Activated T-helper 1 cell treated with Interleukin-2 at 50 U/mL for 16 hours (primary cell): ENCODE measurements at places on chromosomes 3 and 15.

- DNase-seq: no peak
Measured at GRCh38 chr15:85397926-85398325, 17.5 kb downstream of the AKAP13 start.

DNA sequence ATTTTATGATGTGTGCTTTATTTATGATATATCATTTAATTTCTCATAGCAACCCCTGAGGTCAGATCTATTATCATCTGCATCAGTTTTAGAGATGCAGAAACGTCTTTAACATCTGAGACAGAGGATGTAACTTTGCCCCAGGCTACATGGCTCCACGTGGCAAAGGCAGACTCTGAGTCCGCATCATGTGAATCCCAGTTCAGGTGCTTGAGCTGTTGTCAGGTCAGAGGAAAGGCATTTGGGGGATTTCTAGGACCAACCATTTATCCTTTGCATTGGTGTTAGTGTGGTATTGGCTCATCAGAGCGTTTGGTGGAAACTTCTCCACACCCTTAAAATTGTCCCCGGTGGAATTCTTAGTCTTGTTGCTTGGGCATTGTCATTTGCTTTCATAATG, 10.8 kb downstream of the CACNA2D3 start:
- no peak for DNase-seq

GRCh38 chr3:197874653-197875052, 75.3 kb upstream of the RPL35A start:
- DNase-seq: no peak

- DNase-seq: no peak
Measured at GRCh38 chr15:69570454-69570853, 117.8 kb downstream of the RPLP1 start.

DNA sequence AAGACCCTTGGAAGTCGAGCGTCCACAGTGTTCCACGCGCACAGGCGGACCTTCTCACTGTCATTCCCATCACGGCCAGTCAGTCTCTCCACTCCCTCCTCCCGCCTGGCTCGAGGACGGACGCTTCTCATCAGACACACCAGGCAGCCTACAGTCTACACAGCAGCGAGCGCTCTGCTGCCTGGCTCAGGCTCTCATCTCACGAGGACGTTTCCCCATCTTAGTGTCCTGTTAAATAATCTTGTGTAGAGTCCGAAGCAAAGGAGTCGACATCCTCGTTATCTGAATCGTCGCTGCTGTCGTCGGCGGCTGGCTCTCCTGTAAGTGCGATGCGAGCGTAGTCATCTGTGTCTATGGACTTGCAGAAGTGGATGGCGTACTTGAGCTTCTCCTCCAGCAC, 12.4 kb upstream of the OCA2 start:
- DNase-seq: no peak

GRCh38 chr15:59946084-59946483, 58.0 kb upstream of the FOXB1 start:
- no peak for DNase-seq

DNA sequence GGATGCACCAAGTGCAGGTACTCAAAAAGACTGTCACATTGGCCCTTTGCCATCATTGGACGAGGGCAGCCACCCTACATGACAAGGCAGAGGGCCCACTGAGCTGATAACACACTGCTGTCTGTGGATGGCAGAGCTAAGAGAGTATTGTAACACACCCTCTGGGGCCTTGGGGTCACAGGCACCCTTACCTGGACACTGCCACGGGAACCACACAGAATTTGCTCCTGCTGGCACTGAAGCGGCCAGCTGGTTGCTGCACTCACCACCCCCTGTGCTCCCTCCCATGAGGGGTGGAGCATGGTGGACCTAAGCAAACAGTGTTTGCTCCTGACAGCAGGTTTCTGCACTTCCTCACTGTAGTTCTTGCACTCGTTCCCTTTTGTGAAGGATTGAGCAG, 208.2 kb upstream of the SGO1 start:
- no peak for DNase-seq

GRCh38 chr15:90750186-90750585, 33.0 kb downstream of the BLM start:
- DNase-seq: no peak

- DNase-seq: no peak
Measured at GRCh38 chr3:174295306-174296092, 563.6 kb upstream of the NAALADL2 start.

DNA sequence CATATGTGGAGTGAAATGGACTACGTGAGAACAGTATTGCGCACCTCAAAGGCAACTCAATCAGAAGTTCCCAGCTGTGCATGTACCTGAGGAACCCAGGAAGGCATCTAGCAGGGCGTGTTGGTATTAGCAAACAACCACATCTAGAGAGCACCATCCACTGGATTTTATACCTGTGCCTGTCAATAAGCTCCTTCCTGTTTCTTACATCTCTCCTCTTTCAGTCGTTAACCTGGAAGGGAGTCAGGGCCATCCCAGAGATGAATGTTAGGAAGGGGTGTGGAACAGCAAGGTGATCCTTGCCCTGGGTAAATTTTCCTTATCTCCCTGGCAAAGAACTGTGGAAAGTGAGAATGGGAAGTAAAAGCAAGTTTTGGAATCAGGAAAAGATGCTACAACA, 29.6 kb upstream of the CHMP2B start:
- no peak for DNase-seq

DNA sequence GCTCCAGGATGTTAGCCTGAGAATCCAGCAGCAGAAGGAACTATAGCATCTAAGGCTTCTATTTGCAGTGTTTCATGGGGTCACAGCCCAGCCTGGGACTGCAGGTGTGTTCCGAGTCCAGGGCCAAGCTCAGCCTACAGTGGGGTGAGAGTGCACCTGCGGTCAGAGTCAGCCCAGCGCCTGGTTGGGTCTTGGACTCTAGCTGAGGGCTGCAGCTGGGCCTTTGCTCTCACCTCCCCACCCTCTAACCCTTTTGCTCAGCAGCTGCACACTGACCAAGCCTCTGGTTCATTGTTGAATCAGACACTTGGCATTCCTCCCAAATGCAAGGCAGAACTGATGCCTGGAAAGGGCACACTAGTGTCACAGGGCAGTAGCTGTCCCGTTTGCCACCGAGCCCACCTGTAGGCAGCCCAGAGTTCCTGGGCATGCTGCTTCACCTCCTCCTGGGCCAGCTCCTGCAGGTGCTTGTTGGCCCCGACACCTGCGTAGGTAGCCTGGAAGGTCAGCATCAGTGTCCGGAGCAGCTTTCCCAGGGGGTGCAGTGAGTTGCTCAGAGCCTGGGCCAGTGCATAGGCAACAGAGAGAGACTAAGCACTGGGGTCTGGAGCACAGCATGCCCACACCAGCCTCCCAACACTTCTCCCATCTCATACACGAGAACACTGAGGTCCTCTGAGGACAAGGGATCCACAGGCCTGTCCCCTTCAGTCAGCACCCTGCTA, 17.5 kb downstream of the ALS2CL start:
- no peak for DNase-seq

DNA sequence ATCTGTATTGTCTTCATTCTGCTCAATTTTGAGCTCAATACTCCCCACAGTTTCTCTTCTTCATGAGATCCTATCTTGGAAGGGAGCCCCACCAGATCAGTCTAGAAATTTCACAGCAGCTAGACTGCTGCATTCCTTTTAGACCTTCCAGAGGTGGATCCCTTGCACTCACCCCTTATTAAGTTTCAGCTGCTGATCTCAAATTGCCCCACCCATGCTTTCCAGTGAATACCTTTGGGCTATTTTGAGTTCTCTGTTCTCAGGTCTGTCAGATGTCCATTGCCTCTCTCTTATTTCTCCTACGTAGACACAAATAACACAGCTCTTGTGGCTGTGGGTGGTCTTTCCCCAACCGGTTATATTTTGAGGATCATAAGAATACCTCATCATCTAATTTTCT, 60.8 kb downstream of the GPR156 start:
- no peak for DNase-seq

GRCh38 chr3:52596658-52597265, 60.4 kb downstream of the UQCC5 start:
- DNase-seq: no peak

DNA sequence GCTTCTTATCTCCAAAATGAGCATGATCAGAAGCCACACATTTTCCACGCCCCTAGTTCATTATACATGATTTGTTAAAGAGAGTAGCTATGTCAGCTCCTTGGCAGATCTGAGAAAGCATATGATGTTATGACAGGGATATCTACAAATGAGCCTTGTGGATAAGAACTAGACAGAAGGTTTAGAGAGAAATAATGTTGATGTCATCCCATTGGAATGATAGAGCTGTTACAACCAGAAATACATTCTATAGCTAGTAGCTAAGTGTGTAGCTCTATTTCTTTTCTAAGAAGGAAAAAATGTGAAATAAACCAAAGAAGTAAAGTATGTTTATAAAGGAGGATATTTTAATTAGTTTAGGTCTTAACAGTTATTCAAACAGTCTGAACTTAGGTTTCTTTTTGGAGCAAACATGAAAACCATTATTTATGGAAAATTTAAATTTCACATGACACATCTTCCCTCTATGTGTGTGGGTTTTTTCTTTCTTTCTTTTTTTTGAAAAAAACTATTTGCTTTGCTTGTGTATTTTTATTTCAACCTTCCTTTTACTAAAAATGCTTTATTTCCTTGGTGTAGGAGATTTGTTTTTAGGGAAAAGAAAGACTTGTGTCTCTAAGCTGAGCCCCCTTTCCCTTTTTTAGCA, 167.7 kb downstream of the GHSR start:
- no peak for DNase-seq

DNA sequence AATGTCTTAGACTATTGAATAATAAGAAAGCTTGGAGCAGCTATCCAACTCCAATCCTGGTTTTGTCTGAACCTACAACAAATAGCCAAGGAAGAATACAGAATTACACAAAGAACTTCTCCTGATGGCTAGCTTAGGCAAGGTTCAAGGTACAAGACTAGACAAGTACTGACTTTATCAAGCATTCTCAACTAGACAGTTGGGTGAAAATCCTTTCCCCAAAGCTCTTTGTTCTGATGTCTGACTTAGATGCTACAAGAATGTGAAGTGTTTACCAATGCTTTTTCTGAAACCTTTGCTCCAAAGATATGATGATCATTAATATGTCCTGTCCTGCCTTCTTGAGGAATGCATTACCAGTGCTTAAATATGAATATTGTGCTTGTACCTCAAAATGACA, 113.8 kb downstream of the ANXA2 start:
- DNase-seq: no peak

- DNase-seq: no peak
Measured at GRCh38 chr3:58021962-58022361, 13.7 kb downstream of the FLNB start.

GRCh38 chr3:126343649-126344035, 13.6 kb downstream of the KLF15 start:
- DNase-seq: no peak

DNA sequence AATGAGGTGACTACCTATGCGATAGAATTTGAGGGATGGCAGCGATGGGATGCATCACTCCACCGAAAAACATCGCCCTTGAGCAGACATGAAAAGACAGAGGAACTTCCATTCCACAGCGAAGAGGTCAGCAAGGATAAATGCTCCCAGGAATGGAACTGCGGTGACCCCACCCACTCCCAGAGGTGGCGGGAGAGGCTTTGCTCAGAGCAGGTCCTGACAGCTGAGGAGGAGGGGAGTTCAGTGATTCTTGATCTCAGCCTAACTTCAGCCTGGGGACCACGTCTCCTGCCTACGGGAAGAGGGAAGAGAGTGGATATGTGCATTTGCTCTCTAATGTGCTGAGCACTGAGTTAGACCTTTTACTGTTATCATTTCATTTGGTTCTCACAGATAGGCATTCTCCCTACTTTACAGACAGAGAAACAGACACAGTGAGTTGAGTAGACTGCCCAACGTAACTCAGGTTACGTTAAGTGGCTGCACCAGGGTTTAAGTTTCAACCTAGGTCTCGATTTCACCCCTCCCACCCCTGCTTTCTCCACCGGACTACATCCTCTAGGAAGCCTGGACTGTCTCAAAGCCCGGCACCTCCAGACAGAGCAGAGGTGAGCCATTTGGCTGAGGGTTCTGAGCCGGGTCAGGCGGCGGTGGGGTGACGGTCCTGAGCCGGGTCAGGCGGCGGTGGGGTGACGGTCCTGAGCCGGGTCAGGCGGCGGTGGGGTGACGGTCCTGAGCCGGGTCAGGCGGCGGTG, 170.0 kb downstream of the RAB11A start:
- no peak for DNase-seq

- DNase-seq: no peak
Measured at GRCh38 chr15:61649046-61649445, 411.2 kb downstream of the VPS13C start.

DNA sequence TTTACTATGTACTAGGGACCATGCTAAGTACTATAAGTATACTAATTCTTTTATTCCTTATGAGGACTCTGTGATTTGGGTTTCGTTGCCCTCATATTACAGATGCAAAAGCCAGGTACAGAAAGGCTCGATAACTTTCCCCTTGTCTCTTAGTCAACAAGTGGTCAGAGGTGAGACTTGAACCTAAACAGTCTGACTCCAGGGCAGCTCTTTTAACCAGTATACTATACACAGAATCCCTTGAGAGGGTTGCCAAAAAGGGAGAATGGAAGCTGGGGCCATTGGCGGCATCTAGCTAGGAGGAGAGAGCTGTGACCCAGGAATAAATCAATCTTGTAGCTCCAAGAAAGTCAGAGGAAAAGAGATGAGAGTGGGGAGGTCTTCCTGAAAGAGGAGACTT, 92.4 kb downstream of the TOP2B start:
- no peak for DNase-seq

- DNase-seq: no peak
Measured at GRCh38 chr3:156317462-156318074, 197.2 kb downstream of the KCNAB1 start.

GRCh38 chr3:192801985-192802384, 74.6 kb upstream of the FGF12 start:
- no peak for DNase-seq

DNA sequence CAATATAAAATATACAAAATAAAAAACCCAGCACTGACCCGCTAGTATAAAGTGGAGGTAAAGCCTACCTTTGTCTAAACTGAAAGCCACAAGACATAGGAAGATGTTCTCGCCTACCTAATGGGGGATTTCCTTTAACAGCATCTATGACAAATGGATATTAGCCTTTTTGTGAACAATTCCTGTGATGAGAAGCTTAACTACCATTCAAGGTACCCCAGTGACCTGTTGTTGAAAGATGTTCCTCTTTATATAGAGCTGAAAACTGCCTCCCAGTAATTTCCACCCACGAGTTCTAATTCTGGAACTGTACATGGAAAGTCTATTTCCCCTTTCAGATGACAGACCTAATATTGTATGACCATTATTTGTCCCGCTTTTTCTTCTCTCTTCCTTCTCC, 109.8 kb upstream of the RASGRP1 start:
- no peak for DNase-seq
